ENCODE measurements at places on chromosomes 7 and 10.

GRCh38 chr7:26117142-26117807 lies 34.7 kb upstream of the NFE2L3 start:
- DNase-seq = peak; percentile 23

GRCh38 chr7:32018845-32019578 lies 51.2 kb downstream of the PDE1C start:
- DNase-seq = no peak

DNA sequence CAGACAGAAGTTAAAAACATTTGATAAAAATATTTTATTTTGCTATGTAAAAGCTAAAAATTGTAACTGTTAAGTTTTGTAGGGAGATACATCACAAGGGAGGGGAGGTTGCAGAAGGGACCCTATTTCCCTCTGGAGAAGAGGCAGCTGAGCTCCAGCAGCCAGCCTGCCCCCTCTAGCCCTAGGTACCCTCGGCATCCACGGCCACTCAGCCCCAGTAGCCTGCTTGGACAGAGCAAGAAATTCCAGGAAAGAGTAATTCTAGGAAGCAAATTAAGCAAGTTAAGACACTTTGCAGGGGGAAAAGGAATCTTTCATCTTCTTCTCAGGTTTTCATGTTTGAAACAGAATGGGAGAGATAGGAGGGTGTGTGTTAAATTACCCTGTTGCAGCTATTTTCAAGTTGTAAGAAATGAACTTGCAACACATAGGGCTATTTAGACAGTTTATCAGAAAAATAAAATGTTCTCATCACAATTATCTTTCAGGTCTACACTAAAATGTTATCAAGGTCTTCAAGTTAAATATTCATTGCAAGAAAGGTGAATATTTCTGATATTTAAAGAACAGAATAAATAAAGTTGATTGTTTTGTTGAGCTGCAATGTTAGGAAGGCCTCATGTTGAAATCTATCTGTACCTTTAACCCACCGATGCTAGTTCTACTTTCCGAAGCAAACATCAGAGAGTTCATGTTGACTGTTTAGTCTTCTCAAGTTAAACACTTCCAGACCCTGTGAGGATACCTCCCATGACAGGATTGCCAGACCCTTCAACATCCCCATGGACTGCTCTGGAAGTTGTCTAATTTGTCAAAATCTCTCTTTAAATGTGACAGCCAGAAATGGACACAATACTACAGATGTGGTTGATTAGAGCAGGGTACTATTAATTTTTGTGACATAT lies 5.5 kb downstream of the SGCE start:
- DNase-seq = no peak

DNA sequence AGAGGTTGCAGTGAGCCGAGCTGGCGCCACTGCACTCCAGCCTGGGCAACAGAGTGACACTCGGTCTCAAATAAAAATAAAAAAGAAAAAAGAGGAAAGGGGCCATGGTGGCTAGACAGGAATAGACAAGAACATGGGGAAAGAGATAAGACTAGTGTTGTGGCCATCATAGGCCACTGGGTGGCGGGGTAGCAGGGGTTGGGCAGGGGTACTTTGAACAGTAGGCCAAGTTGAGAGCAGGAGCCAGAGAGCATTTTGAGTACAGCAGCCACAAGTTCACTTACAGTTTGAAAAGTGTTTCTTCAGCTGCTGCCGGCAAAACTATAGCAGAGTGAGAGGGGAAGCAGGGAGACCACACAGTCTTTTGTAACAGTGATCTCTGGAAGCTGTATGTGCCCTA lies 656.0 kb downstream of the CNTNAP2 start:
- DNase-seq = peak; percentile 1

DNA sequence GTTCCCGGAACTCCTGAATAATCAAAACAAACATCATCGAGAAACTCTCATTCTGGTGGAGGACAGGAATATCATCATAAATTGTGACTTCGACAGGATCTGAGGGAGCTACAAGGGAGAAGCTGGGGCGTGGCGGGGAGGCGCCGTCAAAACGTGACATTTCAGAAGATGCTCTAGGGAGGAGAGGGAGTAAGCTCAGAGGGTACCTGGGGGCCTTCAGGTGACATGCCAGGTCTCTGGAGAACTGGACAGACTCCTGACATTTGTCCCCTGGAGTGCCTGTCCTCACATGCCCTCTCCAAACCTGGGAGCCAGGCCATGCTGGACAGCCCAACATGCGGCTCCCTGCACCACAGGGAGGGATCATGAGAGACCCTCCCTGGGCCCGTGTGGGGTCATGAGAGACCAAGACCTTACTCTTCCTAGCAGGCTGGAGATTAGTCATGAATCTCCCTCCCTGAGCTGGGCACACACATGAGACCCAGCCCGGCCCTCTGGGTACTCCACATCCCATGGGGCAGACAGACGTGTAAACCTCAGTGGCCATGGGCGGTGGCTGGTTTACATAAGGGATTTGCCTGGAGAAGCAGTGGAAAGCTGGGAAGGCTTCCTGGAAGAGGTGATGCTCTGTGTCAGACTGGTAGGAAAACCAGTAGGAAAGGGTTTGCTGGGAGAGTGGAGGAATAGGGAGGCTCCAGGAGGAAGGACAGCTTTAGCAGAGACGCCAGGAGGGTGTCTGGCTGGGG lies 81.0 kb downstream of the MYL10 start:
- DNase-seq = no peak

DNA sequence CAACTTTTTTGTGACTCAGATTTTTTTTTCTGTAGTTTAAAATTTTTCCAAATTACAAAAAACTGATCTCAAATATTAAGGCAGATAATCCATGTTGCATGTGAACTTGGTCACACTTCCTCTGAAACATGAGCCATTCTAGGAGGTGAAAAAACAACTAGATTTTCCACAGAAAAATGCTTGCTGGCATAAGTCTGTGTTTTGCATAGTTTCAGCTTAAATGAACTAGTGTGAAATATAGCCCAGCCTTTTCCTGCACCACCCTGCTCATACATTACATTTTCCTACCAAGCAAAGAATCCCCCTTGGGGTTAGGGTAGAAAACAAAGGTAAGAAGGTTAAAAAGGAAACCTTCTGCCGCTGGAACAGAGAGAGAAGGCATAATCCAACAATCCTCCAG lies 48.2 kb downstream of the SLC25A13 start:
- no peak for DNase-seq

DNA sequence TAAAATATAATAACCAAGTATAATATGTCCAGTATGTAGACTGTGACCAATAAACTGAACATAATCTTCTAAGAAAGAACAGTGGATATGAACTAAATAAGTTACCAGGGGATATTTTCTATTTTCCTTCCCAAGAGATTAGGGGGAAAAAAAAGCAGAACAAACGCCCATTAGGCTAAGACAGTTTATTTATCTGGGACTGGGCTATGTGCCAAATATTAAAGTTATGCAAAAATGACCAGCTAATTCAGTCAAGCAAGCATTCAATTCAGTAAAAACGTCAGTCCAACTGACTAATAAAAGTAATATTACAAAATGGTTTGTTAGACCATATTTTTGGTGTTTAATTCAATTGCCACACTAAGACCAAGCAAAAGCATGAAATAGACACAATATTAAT lies 122.2 kb downstream of the TSPAN12 start:
- DNase-seq = no peak

DNA sequence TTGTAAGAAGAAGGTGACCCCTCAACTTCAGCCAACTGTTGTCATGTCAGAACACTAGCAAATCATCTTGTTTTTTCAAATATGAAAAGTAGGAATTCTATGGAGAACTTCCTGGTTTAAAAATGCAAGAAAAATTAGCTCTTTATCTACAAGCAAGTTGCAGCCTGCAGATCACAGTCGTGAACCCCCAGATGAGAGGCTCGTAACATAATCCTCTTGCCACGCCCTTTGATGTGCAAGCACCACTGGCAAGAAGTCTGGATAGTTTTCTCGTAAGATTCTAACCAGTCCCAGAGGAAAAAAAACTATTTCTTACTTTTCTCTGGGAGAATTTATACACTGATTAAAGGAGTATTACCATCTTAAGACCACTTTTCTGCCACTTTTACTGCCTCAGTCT lies 132.3 kb downstream of the DPY19L1 start:
- no peak for DNase-seq

DNA sequence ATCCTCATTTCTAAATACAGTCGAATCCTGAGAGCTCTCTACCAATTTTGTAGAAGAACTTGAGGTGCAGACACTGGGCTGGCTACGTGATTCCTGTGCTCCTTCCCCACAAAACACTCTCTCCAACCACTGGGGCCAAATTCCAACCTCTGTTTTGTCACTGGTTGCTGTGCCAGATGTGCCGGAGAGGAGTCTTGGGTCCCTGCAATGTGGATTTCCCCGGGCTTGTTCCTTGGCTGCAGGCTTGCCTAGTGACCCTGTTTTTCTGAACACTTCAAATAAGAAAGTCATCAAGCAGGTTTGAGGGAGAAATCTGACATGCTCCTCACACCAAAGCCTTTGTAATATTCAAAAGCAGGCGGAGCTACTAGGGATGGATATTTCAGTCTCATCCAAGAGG lies 44.4 kb upstream of the AGBL3 start:
- DNase-seq = no peak

GRCh38 chr10:109966961-109967738 lies 40.6 kb upstream of the ADD3 start:
- DNase-seq = peak; percentile 33

DNA sequence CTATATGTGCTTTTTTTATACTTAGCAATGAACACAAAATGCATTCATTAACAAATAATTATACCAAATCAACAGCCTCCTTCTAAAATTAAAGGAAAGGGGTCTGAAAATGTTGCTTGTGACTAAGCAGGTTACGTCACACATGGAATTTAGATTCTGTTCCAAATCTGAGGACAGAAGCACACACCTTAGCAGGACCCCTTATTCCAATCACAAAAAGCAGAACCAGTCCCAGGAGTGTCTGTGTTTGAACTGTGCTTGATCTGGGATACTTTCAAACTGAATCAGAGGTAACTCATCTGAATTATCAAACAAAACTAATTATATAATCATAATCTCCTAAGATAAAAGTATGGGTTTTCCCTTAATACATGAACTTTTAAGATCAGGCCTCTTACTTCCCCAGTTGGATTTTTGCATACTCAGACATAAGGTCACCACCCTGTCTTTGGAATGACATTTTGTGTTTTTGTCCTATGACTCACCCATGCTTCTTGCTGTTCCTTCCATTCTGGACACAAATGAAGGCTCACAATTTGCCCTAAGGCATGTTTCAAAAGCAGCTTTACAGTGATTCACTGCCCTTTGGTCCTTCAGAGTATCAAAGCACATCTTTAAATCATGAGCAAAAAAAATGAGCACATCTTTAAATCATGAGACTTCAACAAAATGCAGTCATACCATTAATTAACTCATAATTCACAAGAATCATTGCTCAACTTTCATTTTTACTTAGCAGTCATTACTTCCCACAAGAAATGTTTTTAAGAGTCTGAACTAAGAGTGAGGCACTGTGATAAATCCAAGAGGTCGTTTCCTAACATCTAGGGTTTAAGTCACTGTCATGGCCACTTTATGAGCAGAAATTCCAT lies 35.5 kb downstream of the SEMA3C start:
- DNase-seq = peak; percentile 63

DNA sequence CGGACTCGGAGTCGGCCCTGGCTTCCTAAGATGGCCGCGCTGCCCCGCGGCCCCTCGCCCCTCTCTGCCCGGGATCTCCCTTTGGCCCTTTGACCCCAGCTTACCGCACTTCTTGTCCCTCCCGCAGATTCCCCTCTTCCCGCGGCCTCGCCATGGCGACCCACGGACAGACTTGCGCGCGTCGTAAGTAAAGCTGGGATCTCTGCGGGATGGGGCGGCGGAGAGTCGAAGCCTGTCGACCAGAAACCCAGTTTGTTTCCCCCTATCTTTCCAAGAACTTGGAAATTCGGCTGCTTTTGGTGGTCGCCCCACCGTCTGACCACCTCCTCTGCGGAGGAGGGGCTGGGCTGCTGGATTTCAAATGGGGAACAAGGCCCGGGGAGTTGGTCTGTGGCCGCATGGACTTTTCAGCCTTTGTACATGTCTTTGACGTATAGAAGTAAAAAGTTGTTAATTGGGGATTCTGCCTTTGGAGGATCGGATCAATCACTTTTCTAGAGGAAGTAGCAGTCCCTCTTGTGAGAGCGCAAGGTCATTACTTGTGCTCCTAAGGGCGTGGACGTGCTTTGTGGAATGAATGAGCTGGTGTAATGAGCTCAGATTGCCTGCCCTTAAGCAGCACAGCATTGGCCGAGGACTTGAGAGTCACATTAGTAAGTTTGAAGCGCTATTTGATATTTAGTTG lies 553 bp downstream of the VDAC2 start:
- no peak for DNase-seq

DNA sequence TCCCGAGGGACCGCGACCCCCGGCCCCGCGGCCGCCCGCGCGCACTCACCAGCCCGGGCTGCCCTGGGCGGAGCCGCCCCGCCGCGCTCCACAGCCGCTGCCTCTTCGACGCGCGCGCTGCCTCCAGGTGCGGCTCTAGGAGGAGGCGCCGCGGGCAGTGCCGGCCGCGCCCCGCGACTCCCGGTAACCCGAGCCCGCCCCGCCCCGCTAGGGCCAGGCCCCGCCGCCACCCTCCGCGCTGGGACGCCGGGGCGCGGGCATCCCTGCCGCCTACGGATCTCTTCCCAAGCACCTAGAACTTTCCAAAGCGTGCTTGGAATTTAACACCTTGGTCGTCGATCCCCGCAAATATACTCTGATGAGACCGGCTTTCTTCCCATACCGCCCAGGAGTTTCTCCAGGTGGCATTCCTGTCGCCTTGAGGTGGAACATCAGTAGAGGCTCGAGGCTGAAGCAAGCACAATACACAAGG lies at the start of gene SLC26A5:
Gene SLC26A5, minus strand, starts transcription at position 159 of the 472 bp plus-strand sequence. CDS start 24,693 bp downstream, outside the sequence.
- no peak for DNase-seq

GRCh38 chr7:79046061-79046460 lies 407.4 kb downstream of the MAGI2 start:
- DNase-seq = no peak

Measured in HTR-8/SVneo (cell line).